ENCODE measurements at places on chromosomes 11 and 22.

- DNase-seq, result no peak
These were observed 9.8 kb upstream of the SEC14L6 start for GRCh38 chr22:30556388-30556787.

GRCh38 chr22:39514373-39514973, 5.9 kb upstream of the ATF4 start:
- no peak for DNase-seq

DNA sequence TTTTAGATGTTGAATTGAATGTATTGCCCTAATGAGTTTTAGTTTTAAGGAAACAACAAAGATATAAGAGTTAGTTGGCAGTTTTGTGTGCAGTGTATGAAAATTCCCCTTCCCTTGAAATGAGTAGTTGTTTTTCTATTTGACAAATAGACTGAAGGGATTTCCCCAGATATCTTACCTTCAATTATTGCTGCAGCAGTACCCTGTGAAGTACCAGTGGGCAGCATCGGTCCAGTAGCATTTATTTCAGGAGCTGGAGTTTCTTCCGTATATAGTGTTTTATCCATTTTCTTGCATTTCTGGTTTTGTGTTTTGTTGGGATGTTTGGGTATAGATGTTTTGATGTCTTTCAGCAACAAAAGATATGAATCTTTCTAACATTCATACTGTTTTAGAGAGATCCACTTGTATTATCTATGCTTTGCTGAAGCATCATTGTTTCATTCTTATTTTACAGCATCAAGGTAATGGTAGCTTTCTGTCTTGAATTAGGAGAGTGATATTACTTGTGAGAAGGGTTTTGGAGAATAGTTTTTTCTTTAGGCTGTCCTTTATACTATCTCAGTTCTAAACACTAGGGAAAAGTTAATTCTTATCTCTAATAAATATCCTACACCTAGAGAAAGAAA, 7.4 kb downstream of the KMT2A start:
- DNase-seq, result no peak

- no peak for DNase-seq
These were observed 9.6 kb downstream of the TMEM258 start for GRCh38 chr11:61782841-61783240.

GRCh38 chr22:32852395-32853251, 51.1 kb downstream of the TIMP3 start:
- DNase-seq, result no peak

DNA sequence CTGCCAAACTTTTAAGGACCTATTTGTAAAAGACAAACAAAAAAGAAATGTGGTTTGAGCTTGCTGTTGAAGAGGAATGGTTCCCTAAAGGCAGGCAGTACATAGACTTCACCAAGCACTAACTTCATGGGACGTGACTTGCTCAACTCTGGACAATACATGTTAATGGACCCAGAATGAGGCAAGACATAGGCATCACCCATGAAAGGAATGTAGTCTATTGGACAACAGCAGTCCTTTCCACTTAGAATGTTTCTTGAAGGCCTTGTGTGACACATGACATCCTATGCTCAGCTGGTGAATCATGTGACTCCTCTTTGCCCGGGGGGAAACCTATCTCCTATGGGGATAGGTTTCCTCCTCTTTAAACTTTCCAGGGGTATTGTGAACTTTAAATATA, 246.4 kb upstream of the BLID start:
- no peak for DNase-seq

DNA sequence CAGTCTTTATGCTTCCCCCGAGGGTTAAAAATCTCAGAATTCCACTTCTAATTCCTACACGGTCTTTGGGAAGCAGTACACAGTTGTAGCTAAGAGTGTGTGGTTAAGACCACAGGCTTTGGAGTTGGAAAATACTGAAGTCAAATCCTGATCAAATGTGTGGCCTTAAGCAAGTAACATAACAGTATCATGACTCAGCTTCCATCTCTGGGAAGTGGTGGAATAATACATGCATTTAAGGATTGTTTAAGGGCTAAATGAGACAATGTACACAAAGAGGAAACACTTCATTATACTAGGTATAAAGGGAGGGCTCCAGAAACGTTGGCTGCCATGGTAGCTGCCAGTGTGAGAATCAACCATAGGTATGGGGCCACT, 71.5 kb downstream of the FAT3 start:
- no peak for DNase-seq

DNA sequence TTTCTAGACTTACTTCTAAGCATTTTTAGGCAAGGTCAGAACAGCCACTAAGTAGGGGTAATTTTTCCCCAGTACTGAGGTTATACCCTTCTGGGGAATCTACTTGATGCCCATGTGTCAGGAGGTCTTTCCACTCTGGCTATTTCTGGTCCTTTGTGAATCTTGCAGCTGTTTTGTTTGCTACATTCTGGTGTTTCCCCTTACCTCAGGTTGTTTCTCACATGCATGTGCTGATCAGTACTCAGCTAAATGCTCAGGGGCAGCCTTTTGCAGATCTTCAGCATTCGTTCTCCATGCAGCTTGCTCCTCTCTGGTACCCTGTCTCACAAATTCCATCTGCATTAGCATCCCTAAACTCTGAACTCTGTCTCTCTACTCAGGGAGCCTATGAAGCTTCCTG, 303.6 kb downstream of the SOX6 start:
- DNase-seq, result no peak

GRCh38 chr11:104799251-104799650, 99.0 kb downstream of the CASP12 start:
- no peak for DNase-seq

GRCh38 chr11:8204596-8204995, 35.8 kb upstream of the RIC3 start:
- no peak for DNase-seq

DNA sequence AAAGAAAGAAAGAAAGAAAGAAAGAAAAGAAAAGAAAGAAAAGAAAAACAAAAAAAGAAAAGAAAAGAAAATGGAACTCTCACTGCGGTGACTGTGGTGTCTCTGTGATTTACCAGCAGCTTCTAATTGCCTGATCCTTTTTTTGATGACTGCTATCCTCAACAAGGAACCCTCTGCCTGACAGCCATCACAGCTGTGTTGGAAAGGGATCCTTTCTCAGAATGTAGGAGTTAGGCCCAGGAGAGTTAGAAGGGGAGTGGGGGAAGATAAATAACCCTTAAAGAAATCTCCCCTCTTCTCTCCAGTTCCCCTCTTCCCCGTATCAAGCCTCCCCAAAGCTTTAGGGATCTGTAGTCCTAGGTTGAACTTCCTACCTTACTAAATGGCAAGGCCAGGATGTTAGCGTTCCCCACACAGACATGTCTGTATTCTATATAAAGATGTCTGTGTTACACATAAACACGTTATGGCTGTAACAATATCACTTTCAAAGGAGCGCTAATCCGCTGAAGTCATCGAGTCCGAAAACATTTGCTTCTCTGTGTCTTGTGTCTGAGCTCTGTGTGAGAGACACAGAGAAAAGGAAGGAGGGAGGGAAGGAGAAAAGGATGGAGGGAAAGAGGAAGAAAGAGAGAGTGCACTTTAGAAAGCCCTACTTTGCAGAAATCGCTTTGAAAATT, 26.8 kb upstream of the WT1 start:
- DNase-seq, result no peak

DNA sequence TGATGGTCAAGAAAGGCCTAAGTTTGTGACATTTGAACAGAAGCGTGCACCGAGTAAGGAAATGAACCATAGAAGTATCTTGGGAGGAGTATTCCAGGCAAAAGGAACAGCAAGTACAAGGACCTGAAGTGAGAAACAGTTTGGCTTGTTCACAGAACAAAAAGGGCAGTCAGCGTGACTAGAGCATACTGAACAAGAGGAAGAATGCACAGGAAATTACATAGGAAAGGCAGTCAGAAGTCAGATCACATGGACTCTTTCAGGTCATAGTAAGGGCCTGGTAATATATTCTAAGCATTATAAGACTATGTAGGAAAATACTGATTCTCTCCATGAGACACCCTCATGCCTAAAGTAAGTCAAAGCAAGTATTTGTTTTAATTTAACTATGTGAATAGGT, 52.3 kb upstream of the GAB2 start:
- DNase-seq, result no peak

GRCh38 chr22:32473388-32473952, 1.1 kb upstream of the FBXO7 start:
- no peak for DNase-seq

DNA sequence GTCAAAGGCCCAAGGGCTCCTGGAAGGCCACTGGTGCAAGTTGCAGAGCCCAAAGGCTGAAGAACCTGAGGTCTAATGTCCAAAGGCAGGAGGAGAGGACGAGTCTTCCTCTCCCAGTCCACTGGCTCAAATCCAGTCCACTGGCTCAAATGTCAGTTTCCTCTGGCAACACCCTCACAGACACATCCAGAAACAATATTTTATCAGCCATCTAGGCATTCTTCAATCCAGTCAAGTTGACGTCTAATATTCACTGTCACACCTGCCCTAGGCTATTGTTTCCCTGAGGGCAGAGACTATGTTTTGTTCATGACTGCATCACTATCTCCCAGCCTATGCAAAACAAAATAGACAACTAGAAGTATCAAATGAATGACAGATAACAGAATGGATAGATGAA, 148.1 kb downstream of the SPON1 start:
- DNase-seq, result no peak

DNA sequence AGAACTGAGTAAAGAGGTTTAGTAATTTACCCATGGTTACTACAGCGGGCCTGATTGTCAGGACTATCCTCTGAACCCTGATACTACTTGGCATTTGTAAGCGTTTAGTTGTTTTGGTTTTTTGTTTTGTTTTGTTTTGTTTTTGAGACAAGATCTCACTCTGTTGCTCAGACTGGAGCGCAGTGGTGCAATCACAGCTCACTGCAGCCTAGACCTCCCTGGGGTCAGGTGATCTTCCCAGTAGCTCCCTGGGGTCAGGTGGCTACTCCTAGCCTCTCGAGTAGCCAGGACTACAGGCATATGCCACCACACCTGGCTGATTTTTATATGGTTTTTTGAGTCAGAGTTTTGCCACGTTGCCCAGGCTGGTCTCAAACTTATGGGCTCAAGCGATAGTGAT, 118.6 kb downstream of the WNT11 start:
- no peak for DNase-seq

GRCh38 chr11:103807806-103808205, 228.6 kb upstream of the DDI1 start:
- DNase-seq, result no peak

- DNase-seq, result no peak
These were observed 524.2 kb upstream of the CHORDC1 start for GRCh38 chr11:90747057-90747456.

GRCh38 chr11:36141196-36141953, 147.8 kb downstream of the COMMD9 start:
- DNase-seq, result no peak

DNA sequence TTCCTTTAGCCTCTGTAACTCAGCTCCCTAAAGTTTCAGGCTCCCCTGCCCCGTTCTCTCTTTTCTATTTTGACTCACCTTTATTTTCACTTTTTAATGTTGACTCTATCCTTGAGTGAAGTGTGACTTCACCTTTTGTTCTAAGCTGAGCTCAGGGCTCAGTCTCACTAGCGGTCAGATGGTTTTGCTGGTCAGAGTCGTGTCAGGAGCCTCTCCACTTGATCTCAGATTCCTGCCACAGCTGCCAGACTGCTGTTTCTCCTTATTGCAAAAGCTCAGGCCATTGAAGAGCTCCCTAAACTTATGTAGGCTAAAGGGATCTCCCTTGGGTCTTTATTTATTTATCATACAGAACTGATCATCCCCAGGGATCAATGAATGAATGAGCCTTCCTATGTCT, 13.7 kb upstream of the POU2AF2 start:
- DNase-seq, result no peak

GRCh38 chr22:31917227-31917921, 27.0 kb upstream of the YWHAH start:
- no peak for DNase-seq

- no peak for DNase-seq
These were observed 18.8 kb upstream of the CLNS1A start for GRCh38 chr11:77656362-77656761.

- DNase-seq, result no peak
These were observed 90.6 kb downstream of the CELSR1 start for GRCh38 chr22:46446799-46447198.

GRCh38 chr11:45577752-45578151, 87.7 kb downstream of the CHST1 start:
- no peak for DNase-seq
